ENCODE measurements at places on chromosomes 5 and 9. TPM values are rescaled to one million over a fixed set of nuclear protein-coding genes. Genes with fewer than 3 reads are reported as not detected.

The TRIM41 gene
- total RNA-seq: 21.4 TPM

- H3K4me1 ChIP-seq: no peaks in the 10 kb centered on the region
- no peaks in the 10 kb centered on the region for H3K27me3 ChIP-seq
- no peak for DNase-seq
Measured at GRCh38 chr9:7510199-7510598, 289.4 kb downstream of the DMAC1 start.

DNA sequence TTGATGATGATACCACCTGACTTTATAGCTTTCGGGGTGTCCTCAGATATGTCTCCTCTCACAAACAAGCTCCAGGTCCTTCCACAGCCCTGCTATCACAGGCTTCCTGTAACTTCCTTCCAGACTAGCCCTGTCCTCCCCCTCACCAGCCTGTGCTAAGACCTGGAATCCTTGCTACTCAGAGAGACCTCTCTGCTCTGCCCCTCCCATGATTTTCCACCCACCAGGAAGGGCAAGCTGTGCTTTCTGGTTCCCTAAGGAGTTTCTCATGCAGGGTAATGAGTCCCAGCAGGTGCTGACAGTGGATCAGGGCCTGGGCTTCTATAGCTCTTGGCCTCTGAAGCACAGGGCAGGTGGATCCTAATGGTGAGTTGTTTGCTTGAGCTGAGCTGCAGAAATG, 86.9 kb downstream of the AOPEP start:
- no peak for DNase-seq
- no peaks in the 10 kb centered on the region for H3K27me3 ChIP-seq
- no peak overlapping the region for H3K27ac ChIP-seq
- H3K36me3 ChIP-seq: peaks cover under 1% of the 10 kb centered on the region
- no peak overlapping the region for H3K4me3 ChIP-seq
- H3K4me1 ChIP-seq: no peaks in the 10 kb centered on the region

The PARP8 gene
- total RNA-seq: 181 TPM

DNA sequence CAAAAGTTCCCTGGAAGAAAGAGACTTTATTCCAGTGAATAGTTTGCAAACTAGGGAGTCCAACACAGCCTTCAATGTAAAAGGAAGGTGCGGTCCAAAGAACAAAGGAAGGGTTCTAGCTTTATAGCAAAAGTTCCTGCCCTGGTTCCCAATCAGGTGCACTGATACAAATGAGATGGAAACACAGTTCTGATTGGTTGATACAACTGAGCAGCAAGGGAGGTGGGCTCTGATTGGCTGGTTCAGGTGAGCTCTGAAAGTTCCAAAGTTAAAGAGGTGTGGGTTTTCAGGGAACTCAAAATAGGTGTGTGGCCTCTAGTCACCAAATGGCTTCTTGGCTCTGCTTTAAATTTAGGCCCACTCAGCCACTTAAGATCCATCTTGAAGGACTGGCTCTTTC, 43.1 kb downstream of the P4HA2 start:
- no peaks in the 10 kb centered on the region for H3K4me1 ChIP-seq
- no peak overlapping the region for H3K27ac ChIP-seq
- no peaks in the 10 kb centered on the region for H3K27me3 ChIP-seq
- no peak overlapping the region for H3K4me3 ChIP-seq
- H3K36me3 ChIP-seq: no peaks in the 10 kb centered on the region

GRCh38 chr5:107820429-107820828, 149.7 kb upstream of the EFNA5 start:
- H3K27ac ChIP-seq: no peak overlapping the region
- no peaks in the 10 kb centered on the region for H3K36me3 ChIP-seq
- H3K27me3 ChIP-seq: no peaks in the 10 kb centered on the region
- DNase-seq: no peak

The INSL4 gene
- not detected for total RNA-seq

DNA sequence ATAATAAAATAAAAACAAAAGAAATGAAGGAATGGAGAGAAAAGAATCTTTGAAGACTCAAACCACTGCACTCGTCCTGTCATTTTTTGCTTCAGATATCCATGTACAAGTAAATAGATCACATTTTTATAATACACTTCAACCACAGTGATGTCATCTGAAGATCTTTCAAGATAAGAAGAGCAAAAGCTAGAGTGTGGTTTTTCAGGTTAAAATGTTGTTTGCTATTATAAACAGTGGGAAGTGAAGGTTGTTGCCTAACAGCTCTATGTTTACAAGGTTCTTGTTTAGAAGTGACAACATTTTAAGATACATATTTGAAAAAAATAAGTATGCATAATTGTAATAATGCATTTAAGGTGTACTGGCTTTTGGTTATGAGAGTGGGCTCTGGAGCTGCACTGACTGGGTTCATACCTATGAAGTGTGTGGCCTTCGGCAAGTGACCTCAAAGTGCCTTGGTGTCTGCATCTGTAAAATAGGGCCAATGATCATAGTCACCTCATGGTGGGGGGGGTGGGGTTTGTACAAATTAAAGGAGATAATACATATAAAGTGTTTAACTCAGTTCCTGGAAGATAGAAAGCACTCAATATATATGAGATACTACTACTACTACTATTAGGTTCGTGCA, 45.5 kb upstream of the IL7R start:
- H3K36me3 ChIP-seq: no peaks in the 10 kb centered on the region
- H3K27me3 ChIP-seq: no peaks in the 10 kb centered on the region
- no peak for DNase-seq
- peak overlapping the region; percentile 53 for H3K27ac ChIP-seq
- no peak overlapping the region for H3K4me3 ChIP-seq

The FUT7 gene
- 1.7 TPM for total RNA-seq

GRCh38 chr5:66929281-66929680, 267.3 kb downstream of the CD180 start:
- H3K4me1 ChIP-seq: no peaks in the 10 kb centered on the region
- H3K27me3 ChIP-seq: no peaks in the 10 kb centered on the region
- H3K4me3 ChIP-seq: no peak overlapping the region
- DNase-seq: no peak
- H3K27ac ChIP-seq: no peak overlapping the region

DNA sequence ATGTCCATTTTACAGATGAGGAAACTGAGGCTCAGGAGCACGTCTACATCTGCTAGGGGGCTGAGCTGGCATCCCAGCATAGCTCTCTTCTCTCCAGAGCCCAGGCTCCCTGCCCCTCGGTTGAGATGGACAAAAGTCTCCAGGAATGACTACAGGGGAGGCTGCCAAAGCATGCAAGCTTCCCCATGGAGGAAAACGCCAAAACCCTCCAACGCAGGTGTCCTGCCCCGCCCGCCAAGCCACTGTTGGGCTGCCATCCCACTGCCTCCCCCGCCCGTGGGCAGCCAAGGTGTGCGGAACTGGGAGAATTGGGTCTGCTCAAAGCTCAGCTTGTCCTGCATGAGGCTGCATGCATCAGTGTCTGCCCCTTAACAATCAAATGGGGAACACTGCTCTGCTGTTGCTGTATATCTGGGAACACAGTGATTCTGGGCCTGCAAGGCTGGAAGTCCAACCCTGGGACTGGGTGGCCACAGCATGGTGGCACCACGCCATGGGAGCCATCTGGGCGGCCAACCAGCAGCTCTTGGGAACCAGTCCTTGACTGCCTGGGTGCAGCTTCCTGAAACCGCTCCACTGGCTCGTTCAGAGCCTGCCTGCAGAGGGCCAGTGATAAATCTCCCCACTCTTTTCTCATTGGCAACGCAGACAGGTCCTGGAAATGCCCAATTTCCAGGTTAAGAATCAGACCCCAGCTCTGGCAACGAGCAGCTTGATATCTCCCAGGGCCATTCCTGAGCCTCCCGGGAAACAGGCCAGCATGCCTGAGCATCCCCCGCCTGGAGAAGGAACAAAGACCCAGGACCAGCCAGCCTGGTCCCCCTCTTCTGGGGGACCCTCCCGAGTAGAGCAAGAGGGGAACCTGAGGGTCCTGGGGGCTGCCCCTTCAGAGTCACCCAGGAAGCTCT, 3.5 kb downstream of the RALGDS start:
- H3K27me3 ChIP-seq: no peaks in the 10 kb centered on the region
- H3K4me1 ChIP-seq: peaks cover 95% of the 10 kb centered on the region
- DNase-seq: no peak
- H3K4me3 ChIP-seq: no peak overlapping the region

GRCh38 chr5:159133041-159133741, 33.5 kb upstream of the EBF1 start:
- no peak for DNase-seq
- no peaks in the 10 kb centered on the region for H3K36me3 ChIP-seq
- no peak overlapping the region for H3K4me3 ChIP-seq
- no peaks in the 10 kb centered on the region for H3K4me1 ChIP-seq
- H3K27me3 ChIP-seq: no peaks in the 10 kb centered on the region

DNA sequence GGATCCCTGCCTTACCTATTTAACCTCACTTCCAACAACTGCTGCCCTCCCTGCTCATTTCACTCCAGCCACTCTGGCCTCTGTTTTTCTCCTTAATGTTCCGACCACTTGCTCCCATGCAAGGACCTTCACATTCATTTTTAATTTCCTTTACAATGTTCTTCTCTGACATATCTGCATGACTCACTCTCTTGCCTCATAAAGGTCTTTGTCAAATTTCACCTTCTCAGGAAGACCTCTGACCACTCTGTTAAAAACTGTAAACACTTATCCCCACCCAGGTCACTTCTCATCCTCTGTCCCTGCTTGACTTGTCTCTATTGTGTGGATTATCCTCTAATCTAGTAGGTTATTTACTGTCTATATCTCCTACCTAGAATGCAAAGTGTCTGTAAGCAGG, 751.2 kb downstream of the BRINP1 start:
- H3K27me3 ChIP-seq: no peaks in the 10 kb centered on the region
- H3K4me1 ChIP-seq: no peaks in the 10 kb centered on the region
- no peaks in the 10 kb centered on the region for H3K36me3 ChIP-seq
- H3K27ac ChIP-seq: no peak overlapping the region

GRCh38 chr5:141814064-141814964, 63.9 kb downstream of the PCDH1 start:
- H3K4me3 ChIP-seq: no peak overlapping the region
- H3K27ac ChIP-seq: no peak overlapping the region
- H3K4me1 ChIP-seq: no peaks in the 10 kb centered on the region
- H3K36me3 ChIP-seq: no peaks in the 10 kb centered on the region

DNA sequence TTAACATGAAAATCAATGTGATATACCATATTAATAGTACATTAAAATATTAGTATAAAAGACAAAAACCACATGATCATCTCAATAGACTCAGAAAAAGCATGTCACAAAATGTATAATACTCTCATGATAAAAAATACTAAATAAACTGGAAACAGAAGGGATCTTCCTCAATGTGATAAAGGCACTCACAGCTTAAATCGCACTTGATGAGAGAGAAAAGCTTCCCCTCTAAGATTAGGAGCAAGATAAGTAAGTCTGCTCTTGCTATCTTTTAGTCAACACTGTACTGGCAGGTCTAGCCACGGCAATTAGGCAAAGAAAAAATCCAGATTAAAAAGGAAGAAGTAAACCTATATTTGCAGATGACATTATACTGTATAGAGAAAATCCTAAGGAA, 21.8 kb upstream of the MSH3 start:
- no peak overlapping the region for H3K4me3 ChIP-seq
- no peaks in the 10 kb centered on the region for H3K4me1 ChIP-seq
- no peak for DNase-seq
- H3K36me3 ChIP-seq: peaks cover 21% of the 10 kb centered on the region
- no peaks in the 10 kb centered on the region for H3K27me3 ChIP-seq
- H3K27ac ChIP-seq: no peak overlapping the region

- H3K36me3 ChIP-seq: no peaks in the 10 kb centered on the region
- no peaks in the 10 kb centered on the region for H3K4me1 ChIP-seq
- H3K27me3 ChIP-seq: no peaks in the 10 kb centered on the region
- H3K27ac ChIP-seq: no peak overlapping the region
- no peak for DNase-seq
Measured at GRCh38 chr5:29963956-29964355, 1229.5 kb upstream of the CDH6 start.

The C9orf85 gene
- 3.5 TPM for total RNA-seq

- no peak for DNase-seq
- H3K4me3 ChIP-seq: no peak overlapping the region
Measured at GRCh38 chr9:70614786-70615463, 200.5 kb upstream of the KLF9 start.

Data from CD4-positive, alpha-beta T cell (primary cell).